ENCODE measurements at places on chromosomes 1 and 21. TPM values are rescaled to one million over a fixed set of nuclear protein-coding genes. Genes with fewer than 3 reads are reported as not detected.

Gene SLC16A4
- 52.3 TPM for total RNA-seq

Gene GJB4
- total RNA-seq: 6.1 TPM

GRCh38 chr21:41817228-41817627, 50.4 kb upstream of the RIPK4 start:
- DNase-seq: peak; percentile 62

DNA sequence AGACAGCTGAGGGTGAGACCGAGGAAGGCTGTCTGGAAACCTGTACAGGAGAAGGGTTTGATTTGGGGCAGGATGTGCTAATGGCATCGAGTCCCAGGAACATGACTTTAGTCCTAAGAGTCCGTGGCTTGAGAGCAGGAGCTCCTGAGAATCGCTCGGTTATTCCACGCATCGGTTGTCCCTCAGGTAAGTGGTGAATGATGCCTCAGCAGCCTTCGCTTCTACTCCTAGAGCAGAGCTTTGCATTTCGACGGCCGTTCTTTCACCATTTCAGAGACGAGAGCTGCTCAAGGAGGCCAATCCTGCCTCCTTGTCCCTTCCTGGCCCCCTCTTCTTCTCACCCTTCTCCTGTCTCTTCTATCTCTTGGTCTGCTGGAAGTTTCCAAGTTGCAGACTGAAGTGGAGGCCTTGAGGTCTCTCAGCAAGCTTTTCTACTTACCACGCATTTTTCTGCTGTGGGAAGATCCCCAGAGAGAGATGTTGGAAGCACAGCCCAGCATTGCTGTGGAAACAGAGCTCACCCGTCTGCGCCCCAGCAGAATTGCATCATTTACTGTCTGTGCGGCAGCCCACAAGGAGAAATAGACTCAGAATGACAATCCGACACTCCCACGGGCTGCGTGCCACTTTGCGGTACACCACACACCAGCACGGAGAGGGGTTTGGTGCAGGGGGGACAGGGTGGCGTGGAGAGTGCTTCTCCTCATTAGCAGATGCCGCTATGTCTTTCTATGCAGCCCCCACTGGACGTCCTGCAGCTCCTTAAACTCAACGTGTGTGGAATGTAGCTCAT, 270.7 kb upstream of the C1orf174 start:
- no peak for DNase-seq

DNA sequence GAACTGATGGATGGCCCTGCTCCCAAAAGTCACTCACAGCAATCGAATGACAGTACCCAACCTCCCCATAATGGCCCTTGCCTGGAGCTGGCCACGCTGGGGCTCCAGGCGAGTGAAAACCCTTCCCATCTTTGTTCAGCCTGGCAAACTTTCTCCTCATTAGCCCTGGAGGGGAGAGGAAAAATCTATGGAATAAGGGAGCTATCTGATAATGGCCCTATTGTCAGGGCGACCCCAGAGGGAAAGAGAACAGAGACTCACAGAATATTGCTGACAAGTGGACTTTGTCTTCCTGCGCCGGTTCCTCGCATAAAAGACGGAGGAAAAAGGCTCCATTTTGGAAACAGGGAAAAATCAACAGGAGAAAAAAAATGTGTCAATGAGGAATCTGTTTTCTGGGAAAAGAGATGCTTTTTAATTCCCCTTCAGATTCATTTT, 13.0 kb upstream of the ARHGEF16 start:
- DNase-seq: no peak

DNA sequence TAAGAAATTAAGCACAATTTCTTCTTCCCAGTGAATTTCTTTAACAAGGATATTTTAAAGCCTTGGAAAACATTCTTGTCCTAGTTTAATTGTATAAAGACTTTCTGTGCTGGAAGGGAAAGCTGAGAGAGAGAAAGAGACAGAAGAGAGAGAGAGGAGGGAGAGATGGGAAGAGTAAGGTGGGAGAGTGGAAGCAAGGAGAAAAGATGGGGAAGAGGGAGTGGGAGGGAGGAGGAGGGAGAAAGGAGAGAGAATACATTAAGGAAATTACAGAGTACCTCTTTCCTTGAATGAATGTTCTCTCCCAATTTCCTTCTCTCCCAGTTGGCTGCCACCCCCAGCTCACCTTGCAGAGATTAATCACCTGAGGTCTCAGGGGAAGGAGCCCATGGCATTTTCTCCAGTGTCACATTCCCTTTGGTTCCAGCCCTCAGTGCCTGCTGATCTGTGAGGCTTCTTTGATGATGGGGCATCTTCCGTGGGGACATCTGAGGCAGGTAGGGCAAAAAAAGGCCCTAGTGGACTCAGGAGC, 32.4 kb upstream of the KCNA10 start:
- DNase-seq: no peak

All from mucosa of gallbladder (tissue), 1 donor.